ENCODE measurements at places on chromosomes 7 and 10.
A peak's percentile ranks its signal among the peaks of the same experiment; 100 is the strongest.

DNA sequence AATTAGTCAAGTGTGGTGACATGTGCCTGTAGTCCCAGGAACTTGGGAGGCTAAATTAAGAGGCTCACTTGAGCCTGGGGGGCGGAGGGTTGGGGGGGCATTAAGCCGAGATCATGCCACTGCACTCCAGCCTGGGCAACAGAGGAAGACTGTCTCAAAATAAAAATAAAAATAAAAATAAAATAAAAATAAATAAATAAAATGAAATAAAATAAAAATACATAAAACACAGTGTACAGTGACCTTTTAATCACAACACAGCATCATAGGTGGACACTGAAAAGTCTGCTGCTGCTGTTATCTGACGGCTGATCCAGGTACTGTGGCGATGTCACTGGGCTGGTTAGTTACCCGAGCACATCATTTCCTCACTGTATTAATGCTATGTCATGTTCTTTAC lies 27.1 kb downstream of the LARP4B start:
- DNase-seq, result no peak

- DNase-seq, result no peak
Observed at GRCh38 chr7:125119559-125120115, 190.0 kb upstream of the POT1 start.

DNA sequence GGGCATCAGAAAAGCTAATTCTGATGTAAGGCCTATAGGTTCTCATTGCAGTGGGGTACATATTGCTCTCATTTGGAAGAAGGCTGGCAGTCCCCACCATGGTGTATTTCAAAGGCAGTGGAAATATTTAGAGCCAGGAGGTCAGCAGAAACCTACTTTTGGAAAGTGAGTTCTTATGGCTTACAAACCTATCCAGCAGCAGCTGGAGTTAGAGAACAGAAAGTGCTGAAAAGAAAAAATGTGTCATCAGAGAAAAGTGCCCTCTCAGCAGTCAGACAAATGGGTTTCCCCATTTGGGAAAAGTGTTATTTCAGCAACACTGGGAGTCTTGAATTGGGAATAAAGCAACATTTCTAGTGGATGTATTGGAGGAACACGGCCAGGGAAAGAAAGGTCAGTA lies 105.7 kb upstream of the IGFBP3 start:
- DNase-seq, result no peak

- no peak for DNase-seq
Observed at GRCh38 chr7:134279898-134280297, 36.8 kb downstream of the SLC35B4 start.

GRCh38 chr7:47852330-47853245 lies 95.7 kb downstream of the PKD1L1 start:
- no peak for DNase-seq

- peak; percentile 5 for DNase-seq
Observed at GRCh38 chr10:132668048-132668394, 117.9 kb downstream of the NKX6-2 start.

- no peak for DNase-seq
Observed at GRCh38 chr10:70459061-70459773, 17.7 kb upstream of the NODAL start.

DNA sequence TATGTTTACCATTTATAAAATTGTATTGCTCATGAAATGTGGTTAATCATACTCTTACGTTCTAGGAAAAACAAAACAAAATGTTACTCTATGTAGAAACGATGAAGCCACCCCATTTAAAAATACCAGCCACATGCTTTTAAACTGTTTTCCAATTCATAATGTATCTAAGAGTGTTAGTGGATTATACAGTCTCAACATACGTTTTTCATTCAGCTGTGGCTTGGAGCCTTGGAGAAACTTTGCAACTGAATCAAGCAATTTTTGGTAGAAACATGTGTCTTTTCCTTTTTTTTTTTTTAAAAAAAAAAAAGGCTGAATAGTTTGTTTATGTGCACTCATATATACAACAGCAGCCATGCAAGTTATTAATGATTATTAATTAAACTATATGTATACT lies 378.0 kb upstream of the SEMA3D start:
- DNase-seq, result no peak

DNA sequence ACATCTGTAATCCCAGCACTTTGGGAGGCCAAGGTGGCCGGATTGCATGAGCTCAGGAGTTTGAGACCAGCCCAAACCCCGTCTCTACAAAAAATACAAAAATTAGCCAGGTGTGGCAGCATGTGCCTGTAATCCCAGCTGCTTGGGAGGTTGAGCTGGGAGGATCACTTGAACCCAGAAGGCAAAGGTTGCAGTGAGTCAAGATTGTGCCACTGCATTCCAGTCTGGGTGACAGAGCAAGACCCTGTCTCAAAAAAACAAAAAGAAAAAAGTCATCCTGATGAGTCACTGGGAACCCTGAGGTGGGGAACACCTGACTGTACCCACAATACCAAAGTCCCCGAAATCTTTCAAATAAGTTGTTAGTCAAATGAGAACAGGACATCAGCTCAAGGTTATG lies 80.0 kb downstream of the NEBL start:
- DNase-seq, result no peak
